ENCODE measurements at places on chromosomes 16 and 17. TPM values are rescaled to one million over a fixed set of nuclear protein-coding genes. Genes with fewer than 3 reads are reported as not detected.

HEATR9 gene
- total RNA-seq: not detected

CPNE7 gene
- 6.4 TPM for total RNA-seq

AURKB gene
- total RNA-seq: 243 TPM

COL1A1 gene
- 1.7 TPM for total RNA-seq

NACA2 gene
- total RNA-seq: not detected

KCNJ12 gene
- not detected for total RNA-seq

KRTAP2-3 gene
- total RNA-seq: not detected

GSG1L gene
- not detected for total RNA-seq

CCL8 gene
- not detected for total RNA-seq

PGAP6 gene
- 19.9 TPM for total RNA-seq

RNF222 gene
- total RNA-seq: 0.10 TPM

TBC1D3H gene
- total RNA-seq: not detected

MRM3 gene
- total RNA-seq: 25.6 TPM

KLHL10 gene
- not detected for total RNA-seq

ATP2A3 gene
- 75.5 TPM for total RNA-seq

DNA sequence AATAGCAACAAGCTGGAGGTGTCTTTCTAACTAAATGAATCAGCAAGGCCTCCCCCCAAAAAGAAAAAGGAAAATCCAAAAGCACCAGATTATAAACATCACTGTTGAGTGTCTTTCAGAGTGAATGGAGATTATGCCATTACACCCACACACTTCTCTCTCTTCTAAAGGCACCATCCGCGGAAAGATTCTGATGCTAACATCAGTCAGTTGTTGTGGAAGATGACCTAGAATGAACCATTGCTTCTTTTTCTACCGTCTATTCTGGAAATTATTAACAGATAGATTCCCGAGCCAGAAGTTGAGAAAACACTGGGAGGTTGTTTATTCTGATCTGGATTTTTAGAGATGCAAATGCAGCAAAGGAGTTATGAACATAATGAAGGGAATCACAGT lies 60.9 kb upstream of the FAM20A start:
- H3K4me1 ChIP-seq: no peaks in the 10 kb centered on the region
- peaks cover 18% of the 10 kb centered on the region for H3K27me3 ChIP-seq
- no peaks in the 10 kb centered on the region for H3K36me3 ChIP-seq
- no peak overlapping the region for H3K4me3 ChIP-seq

- H3K4me3 ChIP-seq: no peak within 1 kb of the TSS
- H3K4me1 ChIP-seq: peaks cover 4% of the 10 kb centered on the region
- no peak within 1 kb of the TSS for H3K27ac ChIP-seq
- no peaks in the 10 kb centered on the region for H3K36me3 ChIP-seq
These were observed at the start of gene NOTUM for GRCh38 chr17:81961087-81961511. Gene NOTUM (minus strand): TSS chr17:81961187. CDS start chr17:81960909, 278 bp downstream.

GRCh38 chr16:12260647-12261262 lies 284.2 kb downstream of the SNX29 start:
- peaks cover 2% of the 10 kb centered on the region for H3K36me3 ChIP-seq
- no peak for DNase-seq
- no peak overlapping the region for H3K4me3 ChIP-seq

- H3K27ac ChIP-seq: no peak overlapping the region
- no peaks in the 10 kb centered on the region for H3K27me3 ChIP-seq
- no peaks in the 10 kb centered on the region for H3K36me3 ChIP-seq
- H3K4me1 ChIP-seq: no peaks in the 10 kb centered on the region
These were observed 409.4 kb downstream of the HAPSTR1 start for GRCh38 chr16:9500872-9501271.

GRCh38 chr16:29994600-29995323 lies 655 bp downstream of the HIRIP3 start:
- peaks cover 41% of the 10 kb centered on the region for H3K36me3 ChIP-seq
- peak overlapping the region; percentile 98 for H3K4me3 ChIP-seq
- peak overlapping the region; percentile 98 for H3K27ac ChIP-seq
- no peaks in the 10 kb centered on the region for H3K27me3 ChIP-seq
- DNase-seq: peak; percentile 77
- H3K4me1 ChIP-seq: peaks cover 30% of the 10 kb centered on the region

GRCh38 chr17:45332505-45332904 lies 15.7 kb upstream of the MAP3K14 start:
- no peak overlapping the region for H3K4me3 ChIP-seq
- H3K27ac ChIP-seq: no peak overlapping the region
- peaks cover 5% of the 10 kb centered on the region for H3K4me1 ChIP-seq
- DNase-seq: no peak
- H3K27me3 ChIP-seq: no peaks in the 10 kb centered on the region

DNA sequence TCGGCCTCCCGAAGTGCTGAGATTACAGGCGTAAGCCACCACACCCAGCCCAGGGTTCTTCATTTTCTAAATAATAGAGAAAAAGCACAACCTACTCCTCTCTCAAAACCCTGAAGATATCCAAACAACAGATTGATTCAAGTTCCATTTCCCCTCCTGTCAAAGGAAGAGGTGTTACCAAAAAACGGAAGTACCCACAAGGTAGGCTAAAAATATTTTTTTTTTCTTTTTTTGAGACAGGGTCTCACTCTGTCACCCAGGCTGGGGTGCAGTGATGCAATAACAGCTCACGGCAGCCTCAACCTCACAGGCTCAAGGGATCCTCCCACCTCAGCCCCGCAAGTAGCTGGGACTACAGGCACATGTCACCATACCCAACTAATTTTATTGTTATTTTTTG lies 18.9 kb downstream of the UTP6 start:
- no peak for DNase-seq
- H3K27ac ChIP-seq: no peak overlapping the region
- H3K36me3 ChIP-seq: peaks cover 42% of the 10 kb centered on the region
- peaks cover 18% of the 10 kb centered on the region for H3K4me1 ChIP-seq
- no peaks in the 10 kb centered on the region for H3K27me3 ChIP-seq

GRCh38 chr17:40958086-40958953 lies 8.4 kb downstream of the KRT39 start:
- no peaks in the 10 kb centered on the region for H3K36me3 ChIP-seq
- H3K27ac ChIP-seq: no peak overlapping the region
- H3K27me3 ChIP-seq: peaks cover 4% of the 10 kb centered on the region

- DNase-seq: no peak
- H3K27me3 ChIP-seq: no peaks in the 10 kb centered on the region
These were observed 3.0 kb downstream of the KRT31 start for GRCh38 chr17:41394254-41394996.

DNA sequence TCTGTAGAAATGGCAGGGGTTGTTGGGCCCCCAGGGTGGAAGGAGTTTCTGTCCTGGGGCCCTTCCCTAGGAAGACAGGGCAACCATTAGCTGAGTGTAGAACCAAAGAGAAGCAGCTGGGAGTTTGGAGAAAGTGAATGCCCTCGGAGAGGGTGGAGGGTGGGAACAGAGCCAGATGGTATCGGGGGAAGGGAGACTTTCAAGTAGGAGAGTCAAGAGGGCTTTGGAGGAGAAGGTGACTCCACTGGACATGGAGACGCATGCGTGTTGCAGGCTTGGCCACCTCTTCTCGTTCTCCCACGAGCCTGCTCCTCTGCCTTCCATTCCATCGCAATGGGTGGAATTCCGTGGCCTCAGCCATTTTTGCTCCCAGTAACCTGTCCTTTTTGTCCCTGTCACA lies 19.4 kb downstream of the SLC47A1 start:
- no peak overlapping the region for H3K4me3 ChIP-seq
- DNase-seq: no peak
- no peaks in the 10 kb centered on the region for H3K27me3 ChIP-seq
- H3K4me1 ChIP-seq: no peaks in the 10 kb centered on the region

DNA sequence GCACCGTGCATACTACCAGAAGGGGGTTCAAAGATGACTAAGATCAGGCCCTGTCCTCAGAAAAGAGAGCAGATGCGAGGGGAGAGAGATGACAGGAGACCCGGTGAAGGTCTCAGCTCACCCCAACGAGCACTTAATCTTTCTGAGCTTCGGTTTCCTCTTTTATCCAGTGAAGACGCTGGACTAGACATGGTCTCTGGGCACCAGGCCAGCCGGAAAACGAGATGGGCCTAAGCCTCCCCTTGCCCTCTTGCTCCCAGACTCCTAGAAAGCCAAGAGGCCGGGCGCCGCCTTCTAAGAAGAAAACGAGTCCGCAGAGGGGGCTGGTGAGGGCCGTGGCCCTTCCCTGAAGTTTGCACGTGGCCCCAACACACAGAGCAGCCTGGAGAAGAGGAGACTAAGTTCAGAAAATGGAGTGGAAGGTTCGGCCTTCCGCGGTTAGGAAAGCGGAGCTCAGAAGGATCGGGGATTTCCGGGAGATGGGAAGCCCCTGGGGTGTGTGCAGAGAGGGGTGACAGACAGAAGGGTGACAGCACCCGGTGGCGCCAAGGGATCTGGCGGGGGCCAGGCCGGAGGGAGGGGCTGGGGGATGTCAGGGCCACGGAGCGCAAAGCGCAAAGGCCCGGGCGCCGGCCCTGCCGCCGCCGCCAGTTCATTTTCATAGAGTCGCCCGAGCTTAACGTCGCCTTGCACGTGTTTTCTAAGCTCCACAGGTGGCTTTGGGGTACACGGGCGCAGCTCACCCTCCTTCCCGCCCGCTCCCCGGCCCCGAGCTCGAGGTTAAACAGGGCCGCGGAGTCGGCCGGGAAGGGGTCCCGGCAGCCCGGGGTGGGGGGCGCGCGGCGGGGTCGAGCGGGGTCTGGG lies 42.1 kb upstream of the BHLHA9 start:
- no peak overlapping the region for H3K27ac ChIP-seq
- peak; percentile 24 for DNase-seq
- peaks cover 1% of the 10 kb centered on the region for H3K36me3 ChIP-seq
- H3K27me3 ChIP-seq: peaks cover 41% of the 10 kb centered on the region
- peak overlapping the region; percentile 55 for H3K4me3 ChIP-seq

DNA sequence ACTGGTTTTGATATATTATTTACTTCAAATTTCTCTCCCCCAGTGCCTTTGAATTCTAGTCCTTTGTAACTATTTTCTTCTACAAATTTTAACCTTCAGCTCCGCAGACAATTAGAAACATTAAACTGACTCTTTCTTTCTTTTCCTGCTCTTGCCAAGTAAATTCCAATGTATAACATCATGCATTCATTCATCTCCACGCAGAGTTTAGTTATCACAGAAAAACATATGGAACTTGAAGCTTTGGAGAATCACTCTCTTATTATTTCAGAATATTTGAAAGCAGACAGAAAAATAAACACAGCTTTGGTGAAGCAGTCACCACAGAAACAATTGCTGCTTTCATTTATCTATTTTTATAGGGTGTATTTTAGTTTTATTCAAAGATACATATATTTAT lies 778.7 kb upstream of the CDH8 start:
- no peak overlapping the region for H3K27ac ChIP-seq
- no peaks in the 10 kb centered on the region for H3K27me3 ChIP-seq
- H3K36me3 ChIP-seq: no peaks in the 10 kb centered on the region
- H3K4me3 ChIP-seq: no peak overlapping the region
- H3K4me1 ChIP-seq: no peaks in the 10 kb centered on the region

DNA sequence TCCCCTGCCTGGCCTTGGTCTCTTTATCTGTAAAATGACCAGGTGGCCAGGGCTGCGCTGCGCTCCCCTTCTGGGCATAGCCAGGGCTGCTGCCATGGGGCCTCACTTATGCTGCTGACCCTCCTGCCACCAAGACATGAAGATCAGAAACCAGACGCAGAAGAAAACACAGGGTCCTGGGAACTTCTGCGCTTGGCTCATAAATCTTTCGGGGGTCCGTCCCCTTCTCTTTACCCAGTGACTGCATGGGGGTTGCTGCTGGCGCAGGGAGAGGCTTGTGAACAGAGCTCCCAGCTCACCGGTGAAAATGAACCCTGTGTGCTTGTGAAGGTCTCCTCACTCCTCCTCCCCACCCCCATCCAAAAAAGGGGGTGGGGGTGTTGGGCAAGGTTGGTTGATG lies 5.7 kb upstream of the FOXL1 start:
- no peak overlapping the region for H3K4me3 ChIP-seq
- no peak overlapping the region for H3K27ac ChIP-seq
- no peaks in the 10 kb centered on the region for H3K36me3 ChIP-seq
- peaks cover 8% of the 10 kb centered on the region for H3K4me1 ChIP-seq

DNA sequence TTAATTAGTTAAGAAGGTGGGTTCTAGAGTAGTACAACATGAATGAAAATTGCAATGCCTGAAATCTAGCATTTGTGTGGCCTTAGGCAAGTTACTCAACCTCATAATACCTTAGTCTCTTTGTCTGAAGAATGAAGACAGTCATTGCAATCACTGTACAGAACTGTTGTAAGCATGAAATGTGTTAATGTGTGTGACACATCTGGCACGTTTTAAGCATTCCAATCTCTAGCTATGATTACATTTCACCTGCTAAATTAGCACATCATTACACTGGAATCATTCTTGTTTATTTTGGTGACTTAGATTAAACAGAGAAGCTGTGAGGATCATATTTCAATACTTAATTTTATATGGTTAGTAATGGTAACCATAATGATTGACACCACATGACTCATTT lies 629.7 kb upstream of the KIF2B start:
- no peaks in the 10 kb centered on the region for H3K27me3 ChIP-seq
- DNase-seq: no peak
- no peak overlapping the region for H3K4me3 ChIP-seq
- no peaks in the 10 kb centered on the region for H3K4me1 ChIP-seq

DNA sequence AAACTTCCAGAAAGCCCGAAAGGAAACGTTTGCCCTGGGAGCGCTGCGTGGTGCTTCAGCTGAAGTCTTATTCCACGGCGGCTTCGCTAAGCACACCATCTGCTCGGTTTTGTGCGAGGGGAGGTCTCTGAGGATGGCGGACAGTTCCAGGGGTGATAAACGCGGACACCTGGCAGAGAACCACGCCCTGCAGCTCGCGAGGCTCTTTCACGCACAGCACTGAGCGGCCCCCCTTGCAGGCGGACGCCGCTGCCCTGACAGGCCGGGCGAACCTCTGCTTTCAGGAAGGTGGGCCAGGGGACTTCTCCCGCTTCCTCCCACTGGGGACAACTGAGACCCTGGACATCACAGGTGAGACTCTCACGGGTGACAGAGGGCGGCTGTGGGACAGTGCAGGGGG lies 3.7 kb downstream of the MVD start:
- H3K4me1 ChIP-seq: peaks cover 13% of the 10 kb centered on the region
- DNase-seq: no peak
- H3K4me3 ChIP-seq: no peak overlapping the region
- no peak overlapping the region for H3K27ac ChIP-seq
- no peaks in the 10 kb centered on the region for H3K27me3 ChIP-seq
- H3K36me3 ChIP-seq: peaks cover 7% of the 10 kb centered on the region

Data from activated naive CD4-positive, alpha-beta T cell treated with anti-CD3 and anti-CD28 coated beads for 36 hours (primary cell).